Upper lobe of left lung (tissue), 6 donors: ENCODE measurements at places on chromosomes 6 and 20. TPM values are rescaled to one million over a fixed set of nuclear protein-coding genes. Genes with fewer than 3 reads are reported as not detected.

LRFN2 gene
- total RNA-seq, result not detected

HFE gene
- total RNA-seq, result 3.8 TPM

PPP1R14C gene
- 14.3 TPM for total RNA-seq

MCCD1 gene
- not detected for total RNA-seq

ZSCAN26 gene
- 13.3 TPM for total RNA-seq

MCM8 gene
- total RNA-seq, result 7.5 TPM

OPN5 gene
- not detected for total RNA-seq

OTOR gene
- not detected for total RNA-seq

BANF2 gene
- total RNA-seq, result not detected

DEFB125 gene
- not detected for total RNA-seq

ZSWIM1 gene
- total RNA-seq, result 8.6 TPM

ANKEF1 gene
- total RNA-seq, result 3.4 TPM

LSM14B gene
- total RNA-seq, result 32.6 TPM

SLC35D3 gene
- total RNA-seq, result not detected

FKBP1C gene
- total RNA-seq, result not detected

MAS1 gene
- total RNA-seq, result not detected

MARCKS gene
- 37.7 TPM for total RNA-seq

PRRT1 gene
- total RNA-seq, result 0.69 TPM

HAO1 gene
- not detected for total RNA-seq

SULF2 gene
- 15.2 TPM for total RNA-seq

MOG gene
- not detected for total RNA-seq

MEI4 gene
- total RNA-seq, result not detected

PRIM2 gene
- total RNA-seq, result 5.9 TPM

DEFB115 gene
- total RNA-seq, result not detected

FBXO9 gene
- 98.5 TPM for total RNA-seq

DSP gene
- 24.2 TPM for total RNA-seq

ZNF334 gene
- total RNA-seq, result 13.5 TPM

ESR1 gene
- 1.5 TPM for total RNA-seq

UBR2 gene
- 32.4 TPM for total RNA-seq

ABCF1 gene
- total RNA-seq, result 50.3 TPM

C20orf204 gene
- 2.3 TPM for total RNA-seq

KHDC1L gene
- not detected for total RNA-seq

CALHM4 gene
- total RNA-seq, result not detected

FAM8A1 gene
- total RNA-seq, result 27.0 TPM

OR5V1 gene
- not detected for total RNA-seq

OR2J3 gene
- not detected for total RNA-seq

TTPAL gene
- total RNA-seq, result 10.0 TPM

HCK gene
- total RNA-seq, result 47.2 TPM

SMPD2 gene
- total RNA-seq, result 15.5 TPM

FOXS1 gene
- 1.3 TPM for total RNA-seq

SLC25A27 gene
- total RNA-seq, result 56.3 TPM

TUBB2A gene
- total RNA-seq, result 12.5 TPM

HLA-DMB gene
- total RNA-seq, result 55.9 TPM

BTBD3 gene
- 26.0 TPM for total RNA-seq

CAPN11 gene
- total RNA-seq, result 0.81 TPM

HRH3 gene
- not detected for total RNA-seq

C20orf144 gene
- total RNA-seq, result not detected

GSTA2 gene
- 0.40 TPM for total RNA-seq

HCRTR2 gene
- not detected for total RNA-seq

SLCO4A1 gene
- total RNA-seq, result 77.1 TPM

NTSR1 gene
- 1.4 TPM for total RNA-seq

CAP2 gene
- 0.55 TPM for total RNA-seq

ZNF451 gene
- 41.8 TPM for total RNA-seq
